Stimulated activated CD4-positive, alpha-beta T cell treated with anti-CD3 and anti-CD28 coated beads, Interleukin-2, amount 100 ng/mL, for 4 hours (primary cell): ENCODE measurements at places on chromosomes 5 and 9.

- no peak for DNase-seq
Observed at GRCh38 chr9:94153905-94154304, 69.6 kb downstream of the PTPDC1 start.

DNA sequence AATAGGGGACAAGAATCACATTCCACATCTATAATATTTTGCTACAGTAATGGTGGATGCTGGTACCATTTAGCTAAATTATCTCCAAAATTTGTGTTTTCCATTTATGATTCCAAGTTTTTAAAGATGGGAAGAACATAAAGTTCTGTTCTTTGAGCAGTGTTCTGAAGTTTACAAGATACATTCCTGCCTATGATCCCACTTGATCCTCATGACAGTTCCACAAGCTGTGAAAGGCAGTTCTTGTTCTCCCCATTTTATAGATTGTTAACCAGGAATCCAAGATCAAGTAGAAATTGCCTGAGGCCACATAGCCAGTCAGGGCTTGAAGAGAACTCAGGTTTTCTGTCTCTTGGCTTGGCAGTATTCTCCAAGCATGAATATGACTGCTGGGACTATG lies 257.3 kb downstream of the NR3C1 start:
- DNase-seq: no peak

DNA sequence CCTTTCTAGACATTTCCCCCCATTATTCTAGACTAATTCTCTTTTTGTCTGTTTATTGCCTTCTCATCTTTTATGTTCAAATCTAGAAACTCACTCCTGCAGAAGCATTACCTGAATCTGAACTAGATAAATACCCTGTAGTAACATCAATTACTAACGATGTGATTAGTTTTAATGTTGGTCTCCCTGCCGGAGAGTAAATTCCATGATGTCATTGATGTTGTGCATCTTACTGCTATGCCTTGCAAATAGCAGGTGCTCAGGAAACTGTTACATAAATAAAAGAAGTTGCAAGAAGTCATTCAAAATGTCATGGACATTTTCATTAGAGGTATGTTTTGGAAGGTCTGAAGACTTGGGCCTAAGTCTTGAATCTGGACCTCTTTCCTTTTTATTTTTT lies 23.0 kb upstream of the C9 start:
- no peak for DNase-seq

DNA sequence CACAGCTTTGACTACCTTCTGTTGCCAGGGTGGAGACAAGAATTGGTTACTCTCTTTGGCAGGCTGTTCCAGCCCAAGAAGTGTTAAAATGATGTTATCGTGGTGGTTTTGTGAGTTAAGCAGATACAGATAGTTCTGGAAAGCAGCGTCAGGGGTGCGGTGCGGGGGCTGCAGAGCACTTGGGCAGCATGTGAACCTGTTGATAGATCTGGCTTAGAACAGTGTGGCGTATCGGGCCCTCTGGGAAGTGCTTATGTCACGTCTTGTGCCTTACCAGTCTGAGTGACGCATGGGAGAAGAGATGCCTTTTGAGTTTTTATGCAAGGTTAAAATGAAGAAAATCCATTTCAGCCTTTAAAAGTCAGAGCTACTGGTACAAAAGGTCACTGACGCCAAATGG lies 152.5 kb downstream of the PRKACG start:
- DNase-seq: no peak

DNA sequence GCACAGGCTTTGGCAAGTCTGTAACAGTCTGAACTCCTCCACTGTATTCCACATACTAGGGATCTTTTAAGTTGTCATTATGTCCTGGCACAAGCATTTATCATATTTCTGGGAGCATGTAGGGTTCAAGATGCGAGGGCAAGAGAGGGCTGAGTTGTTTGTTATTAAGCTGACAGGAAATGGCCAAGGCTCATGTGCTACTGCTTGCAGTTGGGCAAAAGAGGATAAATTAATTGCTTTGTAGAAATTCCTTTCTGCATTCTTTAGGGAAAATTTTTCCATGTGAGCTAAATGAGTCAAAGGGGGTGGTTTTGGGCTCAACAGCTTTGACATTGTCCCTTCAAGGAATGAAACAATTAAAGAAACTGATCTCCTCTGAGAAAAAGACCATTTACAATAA lies 35.4 kb downstream of the DOCK8 start:
- no peak for DNase-seq

DNA sequence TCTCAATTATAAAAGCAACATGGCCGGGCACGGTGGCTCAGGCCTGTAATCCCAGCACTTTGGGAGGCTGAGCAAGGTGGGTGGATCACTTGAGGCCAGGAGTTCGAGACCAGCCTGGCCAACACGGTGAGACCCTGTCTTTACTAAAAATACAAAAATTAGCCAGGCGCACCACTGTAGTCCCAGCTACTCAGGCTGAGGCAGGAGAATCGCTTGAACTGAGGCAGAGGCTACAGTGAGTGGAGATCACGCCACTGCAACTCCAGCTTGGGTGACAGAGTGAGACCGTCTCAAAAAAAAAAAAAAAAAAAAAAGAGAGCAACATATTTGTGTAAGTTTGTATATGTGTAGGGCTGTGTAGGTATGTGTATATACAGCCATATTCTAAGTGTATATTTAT lies 7.5 kb downstream of the RPS6 start:
- no peak for DNase-seq

DNA sequence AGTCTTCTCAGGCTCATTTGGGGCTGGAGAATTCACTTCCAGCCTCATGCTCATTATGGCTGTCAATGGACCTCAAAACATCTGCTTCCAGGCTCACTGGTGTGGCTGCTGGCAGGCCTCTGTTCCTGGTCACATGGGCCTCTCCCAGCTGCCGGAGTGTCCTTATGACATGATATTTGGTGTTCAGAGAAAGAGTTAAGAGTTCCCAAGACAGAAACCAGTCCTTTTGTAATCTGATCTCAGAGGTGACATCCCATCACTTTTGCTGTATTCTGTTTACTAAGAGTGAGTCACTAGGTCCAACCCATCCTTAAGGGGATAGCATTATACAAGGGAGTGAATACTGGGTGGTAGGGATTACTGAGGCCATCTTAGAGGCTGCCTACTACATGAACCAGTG lies 104.6 kb downstream of the CACNA1B start:
- no peak for DNase-seq

DNA sequence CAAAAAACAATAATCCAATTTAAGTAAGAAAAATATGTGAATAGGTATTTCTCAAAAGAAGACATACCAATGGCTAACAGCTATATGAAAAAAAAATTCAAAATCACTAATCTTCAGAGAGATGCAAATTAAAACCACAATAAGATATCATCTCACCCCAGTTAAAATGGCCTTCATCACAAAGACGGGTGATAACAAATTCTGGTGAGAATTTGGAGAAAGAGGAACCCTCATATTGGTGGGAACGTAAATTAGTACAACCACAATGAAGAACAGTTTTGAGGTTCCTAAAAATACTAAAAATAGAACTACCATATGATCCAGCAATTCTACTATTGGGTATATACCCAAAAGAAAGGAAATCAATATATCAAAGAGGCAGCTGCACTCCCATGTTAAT lies 94.3 kb downstream of the TMEM167A start:
- no peak for DNase-seq

- DNase-seq: no peak
Observed at GRCh38 chr5:14171046-14171445, 27.9 kb downstream of the TRIO start.

DNA sequence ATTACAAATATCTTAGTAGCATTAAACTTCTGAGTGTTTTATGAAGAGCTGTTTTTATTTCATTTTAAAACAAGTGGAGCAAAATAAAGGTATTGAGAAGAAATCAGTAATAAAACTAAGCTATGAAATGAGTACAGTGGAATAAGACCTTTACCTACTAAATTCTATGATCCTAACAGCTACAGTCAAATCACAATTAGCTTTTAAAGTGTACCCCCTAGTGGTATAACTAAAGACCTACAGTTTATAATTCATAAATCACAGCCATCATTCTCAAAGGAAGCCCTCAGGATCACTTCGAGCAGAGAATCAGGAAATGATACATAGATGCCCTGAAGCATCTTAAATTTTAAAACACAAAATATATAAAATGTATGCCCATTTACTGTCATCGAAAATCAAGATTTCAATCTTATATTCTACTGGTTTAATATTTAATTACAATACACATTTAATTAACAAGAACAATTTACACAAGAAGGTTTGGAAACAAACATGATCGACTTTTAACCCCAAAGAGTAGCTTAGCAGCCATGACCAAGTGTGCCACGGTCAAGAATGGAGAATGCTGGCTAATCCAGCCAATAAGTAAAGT lies 12.3 kb downstream of the CCNH start:
- DNase-seq: no peak

DNA sequence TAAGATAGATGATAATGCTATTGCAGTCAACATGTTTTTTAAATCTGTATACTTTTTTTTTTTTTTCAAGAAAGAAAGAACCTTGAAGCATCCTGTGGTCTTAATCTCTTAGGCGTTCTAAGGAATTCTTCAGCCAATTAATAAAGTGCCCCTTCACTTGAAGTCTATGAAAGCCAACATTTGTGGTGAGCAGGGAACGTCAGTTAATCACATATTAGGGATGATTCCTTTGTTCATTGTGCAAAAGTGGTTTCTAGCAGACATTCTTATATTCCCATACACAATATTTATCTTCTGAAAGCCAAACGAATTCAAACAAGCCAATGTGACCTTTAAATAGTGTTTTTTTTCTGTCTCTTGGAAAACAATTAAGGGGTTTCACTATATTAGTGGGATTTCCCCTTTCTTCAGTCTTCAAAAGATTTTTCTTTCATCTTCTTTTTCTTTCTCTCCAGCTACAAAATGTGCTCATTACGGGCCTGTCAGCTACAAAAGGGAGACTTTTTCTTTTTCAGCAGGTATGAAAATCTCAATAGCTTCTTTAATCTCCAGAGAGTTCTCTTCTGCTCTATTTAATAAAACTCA lies 40.1 kb downstream of the TMEM167A start:
- no peak for DNase-seq

GRCh38 chr9:106773750-106774149 lies 89.2 kb upstream of the ZNF462 start:
- no peak for DNase-seq

GRCh38 chr5:2373631-2374030 lies 377.8 kb downstream of the IRX2 start:
- DNase-seq: no peak

GRCh38 chr5:139488260-139488659 lies 5.7 kb upstream of the STING1 start:
- DNase-seq: no peak

DNA sequence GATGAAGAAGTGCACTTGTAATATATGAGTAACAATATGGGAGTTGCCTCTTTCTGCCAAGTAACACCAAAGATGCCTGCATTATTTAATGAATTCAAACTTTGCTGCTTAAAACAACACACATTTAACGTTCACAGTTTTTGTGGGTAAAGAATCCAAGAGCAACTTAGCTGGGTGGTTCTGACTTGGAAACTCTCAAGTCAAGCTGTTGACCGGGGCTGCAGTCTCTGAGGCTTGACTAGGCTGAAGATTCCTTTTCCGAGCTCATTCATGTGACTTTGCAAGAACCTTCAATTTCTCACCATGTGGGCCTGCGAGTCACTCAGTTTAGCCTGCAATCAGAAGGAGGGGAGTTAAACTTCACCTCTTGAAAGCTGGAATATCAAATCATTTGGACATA lies 53.0 kb upstream of the TRPC7 start:
- no peak for DNase-seq

GRCh38 chr9:75912951-75913350 lies 22.5 kb downstream of the PCSK5 start:
- DNase-seq: no peak

- no peak for DNase-seq
Observed at GRCh38 chr9:16640649-16641048, 229.8 kb downstream of the BNC2 start.

DNA sequence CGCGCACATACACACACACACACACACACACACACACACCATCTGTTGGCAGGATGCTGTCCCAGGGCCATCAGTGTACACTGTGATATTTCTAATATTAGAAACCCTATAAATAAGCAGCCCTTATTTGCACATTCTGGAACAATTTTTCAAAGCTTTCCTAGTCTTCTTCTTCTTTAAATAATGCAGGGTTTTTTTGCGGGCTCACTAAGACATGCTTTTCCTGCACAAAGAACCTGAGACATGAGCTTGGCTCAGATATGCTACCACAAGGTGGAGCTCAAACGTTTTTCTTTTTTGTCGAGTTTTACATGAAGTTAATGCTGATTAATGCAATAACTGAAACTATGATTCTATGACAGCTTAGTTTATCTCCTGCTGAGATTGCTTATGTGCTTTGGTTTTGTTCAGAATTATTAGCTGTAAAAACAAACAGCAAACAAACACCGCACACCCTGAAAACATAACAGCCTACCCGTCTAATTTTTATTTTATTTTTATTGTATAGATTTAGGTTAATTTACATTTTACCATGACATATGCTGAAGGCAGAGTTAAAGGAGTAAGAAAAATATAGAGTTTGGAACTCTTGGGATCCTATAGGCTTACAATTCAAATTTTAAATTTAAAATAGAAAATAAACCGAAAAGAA lies 95.8 kb downstream of the ALDH1A1 start:
- DNase-seq: no peak
